ENCODE measurements at places on chromosomes 1 and 21. TPM values are rescaled to one million over a fixed set of nuclear protein-coding genes. Genes with fewer than 3 reads are reported as not detected.

The RNF223 gene
- total RNA-seq = 7.5 TPM

The MYOG gene
- total RNA-seq = not detected

The SPAG17 gene
- not detected for total RNA-seq

The HIVEP3 gene
- 6.1 TPM for total RNA-seq

The CCDC24 gene
- total RNA-seq = 13.4 TPM

The MACO1 gene
- total RNA-seq = 21.8 TPM

The LYSMD1 gene
- 7.6 TPM for total RNA-seq

The FCRL4 gene
- 0.09 TPM for total RNA-seq

The SHC1 gene
- 130 TPM for total RNA-seq

The TOR1AIP1 gene
- total RNA-seq = 91.7 TPM

Measured in mucosa of descending colon (tissue), 3 donors.